ENCODE measurements at places on chromosomes 7 and 10.

GRCh38 chr7:117163101-117163500 lies 159.8 kb downstream of the WNT2 start:
- DNase-seq: no peak

- no peak for DNase-seq
These were observed 22.9 kb upstream of the DMTF1 start for GRCh38 chr7:87129332-87129731.

- DNase-seq: no peak
These were observed 591.1 kb downstream of the PTPRN2 start for GRCh38 chr7:157996359-157997079.

- no peak for DNase-seq
These were observed 20.3 kb upstream of the KLF6 start for GRCh38 chr10:3805201-3805790.

GRCh38 chr7:47572094-47572445 lies 9.8 kb downstream of the TNS3 start:
- DNase-seq: no peak

GRCh38 chr7:129762387-129762969 lies 151.0 kb downstream of the NRF1 start:
- no peak for DNase-seq

DNA sequence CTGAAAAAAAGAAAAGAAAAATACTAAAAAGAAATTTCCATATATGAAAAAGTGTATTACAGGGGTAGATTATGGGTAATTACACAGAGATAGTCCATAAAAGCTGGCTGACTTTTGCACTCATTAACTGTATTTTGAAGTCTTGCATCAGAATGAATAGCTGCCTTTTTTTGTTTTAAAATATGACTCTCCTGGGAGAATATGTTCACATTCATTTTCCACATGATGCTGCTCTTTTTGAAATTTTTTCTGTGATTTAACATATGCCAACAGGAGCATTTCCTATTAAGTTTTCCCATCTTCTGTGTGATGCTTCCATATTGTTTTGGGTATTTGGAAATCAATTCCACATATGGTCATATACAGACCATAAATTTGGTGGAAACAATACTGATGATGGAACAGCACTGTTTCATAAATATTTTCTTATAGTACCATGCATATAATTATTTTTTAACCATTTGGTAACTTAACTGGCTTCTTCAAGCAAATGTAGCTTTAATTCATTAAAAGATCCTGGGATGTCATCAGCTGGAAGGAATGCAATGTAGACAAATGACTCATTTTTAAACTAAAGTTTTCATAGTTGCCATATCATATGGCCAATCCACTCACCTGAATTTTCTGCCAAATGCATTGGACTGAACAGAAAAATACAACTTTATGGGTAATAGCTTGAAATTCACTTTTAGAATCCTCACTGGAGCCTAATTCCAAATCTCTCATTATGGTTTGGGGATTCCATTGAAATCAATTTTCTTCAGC lies 313.9 kb upstream of the GLI3 start:
- no peak for DNase-seq

DNA sequence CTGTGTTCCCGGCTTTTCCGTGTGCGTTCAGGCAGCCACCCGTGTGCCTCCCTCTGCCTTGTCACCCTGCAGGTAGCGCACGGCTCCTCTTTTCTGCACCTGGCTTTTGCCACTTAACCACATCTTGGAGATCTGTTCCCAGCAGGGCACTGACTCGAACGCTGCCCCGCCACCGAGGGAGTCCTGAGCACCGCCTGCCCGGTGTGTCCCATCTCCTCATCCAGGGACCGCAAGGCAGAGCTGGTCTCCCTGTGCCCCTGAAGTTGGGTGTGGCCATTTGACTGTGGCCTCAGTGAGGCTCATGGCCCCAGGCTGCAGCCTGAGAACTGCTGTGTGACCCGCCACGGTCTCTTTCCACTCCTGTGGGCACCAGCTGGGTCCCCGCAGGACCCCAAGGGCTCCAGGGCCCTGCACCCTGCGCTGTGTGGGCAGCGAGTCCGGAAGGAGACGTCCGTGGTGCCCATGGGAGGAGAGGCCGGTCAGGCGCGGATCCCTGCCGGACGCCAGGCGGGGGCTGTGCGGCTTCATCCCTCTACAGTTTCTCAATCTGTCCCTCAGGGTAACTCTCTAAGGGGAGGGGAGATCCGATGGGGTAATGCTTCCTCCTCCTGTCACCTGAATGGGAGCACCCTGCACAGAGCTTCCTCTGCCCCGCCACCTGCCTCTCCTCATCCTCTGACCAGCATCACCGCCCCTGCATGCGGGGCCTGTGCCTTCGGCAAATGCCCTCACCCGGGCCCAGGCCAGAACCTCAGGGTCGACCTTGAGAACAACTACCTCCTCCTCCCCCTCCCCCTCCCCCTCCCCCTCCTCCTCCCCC lies 1.8 kb upstream of the INTS1 start:
- no peak for DNase-seq

DNA sequence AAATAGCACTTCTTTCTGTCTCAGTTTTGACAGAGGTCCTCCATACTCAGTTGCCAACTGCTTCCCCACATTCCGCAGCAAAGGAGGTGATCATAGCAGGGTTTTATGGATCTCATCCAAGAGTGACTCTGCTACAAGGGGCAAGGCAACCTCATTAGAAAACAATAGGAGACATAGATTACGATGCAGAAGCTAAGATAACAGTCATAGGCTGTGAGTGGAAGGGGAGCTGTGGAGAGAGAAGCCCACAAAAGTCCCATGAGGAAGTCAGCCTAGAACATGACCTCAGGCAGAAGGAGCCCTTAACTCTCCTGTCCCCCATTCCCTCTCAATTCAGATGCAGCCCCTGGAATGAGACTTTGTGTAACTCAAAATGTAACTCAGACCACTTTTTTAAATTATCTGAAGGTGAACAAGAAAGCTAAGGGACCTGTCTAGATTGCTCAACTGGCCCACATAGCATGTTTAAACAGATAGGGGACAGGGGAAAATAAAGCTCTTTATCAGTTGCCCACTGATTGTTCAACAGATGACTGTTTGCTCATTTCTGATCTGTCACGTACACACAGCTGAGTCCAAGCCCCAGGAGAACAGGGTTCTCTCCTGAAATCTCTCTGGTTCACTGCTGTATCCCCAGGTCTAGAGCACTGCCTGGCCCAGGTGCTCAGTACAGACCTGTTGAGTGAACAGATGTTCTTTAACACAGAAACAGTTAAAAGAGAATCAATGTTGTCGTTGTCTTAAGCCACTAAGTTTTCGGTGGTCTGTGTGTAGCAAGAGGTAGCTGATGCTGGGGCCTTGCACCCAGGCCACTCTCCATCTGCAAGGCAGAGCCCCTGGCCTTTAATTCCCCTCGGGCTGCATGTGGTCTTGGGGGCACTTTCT lies 1.5 kb upstream of the NCOA4 start:
- no peak for DNase-seq
